ENCODE measurements at places on chromosomes 3 and 15. TPM values are rescaled to one million over a fixed set of nuclear protein-coding genes. Genes with fewer than 3 reads are reported as not detected.

DNA sequence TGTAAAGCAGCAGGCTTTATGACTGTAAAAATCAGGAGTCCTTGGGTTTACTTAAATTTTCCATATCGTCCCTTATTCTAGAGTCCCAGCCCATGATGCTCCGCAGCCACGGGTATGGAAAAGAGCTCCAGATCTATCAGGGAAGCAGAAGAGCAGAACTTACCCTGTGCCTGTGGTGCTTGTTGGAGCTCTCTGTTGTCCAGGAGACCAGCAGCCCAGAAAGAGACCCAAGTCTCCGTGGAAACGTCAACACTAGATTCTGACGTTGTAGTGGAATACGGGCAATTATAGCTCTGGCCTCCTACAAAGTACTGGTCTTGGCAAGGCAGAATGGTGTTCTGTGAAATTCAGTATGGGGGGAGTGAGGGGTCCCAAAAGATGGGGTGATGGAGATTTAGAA, 2.0 kb downstream of the GMNC start:
- no peak for DNase-seq

DNA sequence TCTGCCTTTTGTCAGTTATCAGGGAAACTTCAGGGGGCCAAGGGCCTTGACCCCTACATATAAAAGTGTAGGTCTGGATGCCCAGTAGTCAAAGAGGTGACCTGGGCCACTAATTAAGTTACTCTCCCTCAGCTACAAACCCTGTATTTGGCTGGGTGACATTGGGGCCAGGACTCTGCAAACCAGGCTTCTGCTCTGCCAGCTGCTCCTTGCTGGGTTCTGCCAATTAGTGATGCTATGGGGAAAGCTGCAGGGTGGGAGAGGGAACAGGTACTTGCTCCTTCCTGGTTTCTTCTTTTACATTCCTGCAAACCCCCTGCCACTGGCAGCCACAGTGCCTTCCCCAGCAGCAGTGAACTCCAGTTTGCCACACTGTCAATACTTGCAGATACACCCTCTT, 179.2 kb downstream of the CADPS start:
- no peak for DNase-seq

DNA sequence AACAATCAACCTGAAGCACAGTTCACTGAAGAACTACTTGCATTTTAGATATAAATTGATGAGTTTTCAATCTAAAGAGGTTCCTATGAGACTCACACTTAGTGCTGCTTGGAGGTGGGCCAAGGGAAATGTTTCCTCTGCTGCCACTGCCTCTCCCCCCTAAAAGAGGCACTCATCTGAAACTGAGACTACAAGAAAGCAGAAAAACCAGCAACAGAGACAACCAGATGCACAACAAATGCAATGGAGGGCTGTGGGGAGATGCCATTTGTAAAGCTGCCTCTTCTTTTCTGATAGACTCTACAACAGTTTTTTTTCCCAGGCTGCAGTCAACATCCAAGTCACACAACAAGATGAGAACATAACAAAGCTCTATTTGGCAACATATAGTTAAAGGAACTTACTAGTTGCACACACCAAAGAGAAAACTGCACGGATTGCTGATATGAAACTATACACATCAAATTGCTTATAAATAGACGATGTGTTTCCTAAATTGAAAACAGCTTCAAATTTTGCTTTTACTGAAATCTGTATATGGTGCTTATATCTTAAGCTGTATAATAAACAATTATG, 11.0 kb downstream of the TSPAN3 start:
- DNase-seq = no peak

- DNase-seq = no peak
Observed at GRCh38 chr15:63006032-63006878, 36.3 kb upstream of the TPM1 start.

- DNase-seq = no peak
Observed at GRCh38 chr3:136852180-136852579, 9.8 kb upstream of the NCK1 start.

DNA sequence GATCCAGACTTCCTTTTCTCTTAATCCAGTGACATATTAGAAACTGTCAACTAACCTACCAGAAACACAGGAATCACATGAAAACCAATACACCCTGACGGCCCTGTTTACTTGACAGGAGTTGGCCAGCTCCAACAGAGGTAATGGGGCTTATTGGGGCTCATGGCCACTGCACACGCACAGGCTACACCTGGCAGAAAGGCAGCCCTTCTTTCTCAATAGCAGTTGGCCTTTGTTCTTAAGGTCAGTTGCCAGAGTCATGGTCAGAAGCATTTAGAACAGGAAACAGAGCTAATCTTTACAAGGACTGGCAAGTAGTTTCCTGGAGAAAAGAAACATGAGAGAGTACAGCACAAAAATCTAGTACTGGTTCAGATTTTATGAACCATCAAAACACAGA, 181.8 kb downstream of the MAGI1 start:
- no peak for DNase-seq

DNA sequence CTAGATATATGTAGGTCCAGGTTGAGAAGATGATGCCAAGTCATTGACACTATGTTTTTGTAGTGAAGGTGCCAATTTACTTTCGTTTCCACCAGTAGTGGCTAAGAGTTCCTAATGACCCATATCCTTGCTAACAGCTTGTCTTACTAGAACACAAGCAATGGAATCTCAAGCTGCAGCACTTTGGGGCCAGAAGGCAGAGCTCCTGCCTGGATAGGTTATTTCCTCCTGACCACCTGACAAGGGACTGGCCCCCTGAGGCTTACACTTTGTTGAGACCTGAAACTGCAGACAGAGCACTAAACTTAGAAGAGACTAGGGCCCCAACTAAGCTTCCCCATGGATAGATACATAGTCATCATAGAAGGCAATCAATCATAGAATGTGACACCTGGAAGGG, 11.7 kb downstream of the ONECUT1 start:
- DNase-seq = no peak

DNA sequence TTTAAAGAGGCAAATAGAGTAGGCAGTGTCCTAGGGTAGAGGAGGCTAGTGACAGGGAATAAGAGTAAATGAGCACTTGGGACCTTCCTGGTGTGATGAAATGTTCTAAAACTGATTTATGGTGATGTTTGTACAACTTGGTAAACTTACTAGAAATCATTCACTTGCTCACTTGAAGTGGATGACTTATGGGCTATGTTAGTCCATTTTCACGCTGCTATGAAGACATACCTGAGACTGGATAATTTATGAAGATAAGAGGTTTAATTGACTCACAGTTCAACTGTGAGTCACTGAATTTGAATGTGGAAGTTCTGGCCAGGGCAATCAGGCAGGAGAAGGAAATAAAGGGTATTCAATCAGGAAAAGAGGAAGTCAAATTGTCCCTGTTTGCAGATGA, 31.7 kb upstream of the DHX36 start:
- DNase-seq = peak; percentile 18

- no peak for DNase-seq
Observed at GRCh38 chr3:23553353-23553752, 252.4 kb upstream of the UBE2E1 start.

The TM4SF18 gene
- total RNA-seq = 0.03 TPM

Data from HT1080 (cell line).